ENCODE measurements at places on chromosomes 3 and 15.
A peak's percentile ranks its signal among the peaks of the same experiment; 100 is the strongest.

DNA sequence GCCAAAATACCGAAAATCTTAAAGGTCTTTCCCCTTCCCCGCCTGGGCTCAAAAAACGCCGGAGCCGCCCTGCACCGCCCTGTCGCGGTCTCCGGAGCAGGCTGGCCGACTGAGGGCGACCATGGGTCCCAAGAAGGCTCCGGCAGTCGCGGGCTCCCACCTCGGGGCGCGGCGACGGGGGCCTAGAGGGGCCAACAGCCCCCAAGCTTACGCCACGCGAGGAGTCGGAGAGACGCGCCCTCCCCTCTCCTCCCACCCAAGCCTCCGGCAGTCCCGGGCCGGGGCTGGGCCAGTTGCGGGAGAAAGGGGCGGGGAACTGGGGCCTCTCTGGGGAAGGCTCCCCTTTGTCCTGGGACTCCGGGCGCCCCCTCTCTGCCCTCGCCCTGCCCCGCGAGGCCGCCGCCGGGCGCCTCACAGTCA lies 69.2 kb downstream of the GOLGA8B start:
- peak; percentile 58 for DNase-seq

- DNase-seq: no peak
These were observed 417.0 kb upstream of the MEIS2 start for GRCh38 chr15:37517191-37517895.

DNA sequence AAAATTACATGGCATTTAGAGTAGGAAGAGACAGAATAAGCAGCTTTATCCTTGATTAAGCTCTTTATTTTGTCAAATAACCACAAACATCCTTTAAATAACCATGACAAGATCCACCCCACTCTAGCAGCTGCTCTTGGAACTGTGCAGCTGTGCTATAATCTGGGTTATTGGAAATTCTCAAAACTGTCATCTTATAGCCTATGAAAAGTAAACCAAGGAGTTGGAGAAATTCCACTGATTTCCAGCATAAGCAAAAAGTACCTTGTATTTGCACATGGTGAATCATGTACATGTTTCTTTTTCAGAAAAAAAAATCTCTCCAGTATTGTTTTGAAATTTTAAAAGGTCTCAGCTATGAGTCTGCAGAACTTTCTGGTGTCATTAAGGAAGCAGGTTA lies 88.8 kb upstream of the ABI3BP start:
- no peak for DNase-seq

GRCh38 chr3:126954141-126954842 lies 28.6 kb upstream of the PLXNA1 start:
- no peak for DNase-seq

DNA sequence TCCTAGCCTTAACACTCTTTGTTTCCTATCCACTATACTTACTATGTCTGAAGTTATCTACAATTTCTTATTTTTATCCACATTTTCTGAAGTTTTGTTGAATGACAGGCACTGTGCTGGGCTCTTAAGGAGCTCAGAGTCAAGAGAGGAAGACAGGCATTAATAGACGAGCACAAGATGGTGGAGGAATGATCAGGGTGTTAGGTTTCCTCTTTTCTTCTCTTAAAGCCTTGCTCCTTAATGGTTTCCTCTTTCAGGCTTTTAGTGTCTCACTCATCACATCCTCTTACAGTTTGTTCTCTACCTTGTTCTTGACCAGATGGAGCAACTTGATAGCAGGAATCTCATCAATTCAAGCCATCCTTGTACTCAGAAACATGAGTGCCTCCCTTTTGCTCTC lies 52.9 kb upstream of the BCL6 start:
- DNase-seq: no peak

DNA sequence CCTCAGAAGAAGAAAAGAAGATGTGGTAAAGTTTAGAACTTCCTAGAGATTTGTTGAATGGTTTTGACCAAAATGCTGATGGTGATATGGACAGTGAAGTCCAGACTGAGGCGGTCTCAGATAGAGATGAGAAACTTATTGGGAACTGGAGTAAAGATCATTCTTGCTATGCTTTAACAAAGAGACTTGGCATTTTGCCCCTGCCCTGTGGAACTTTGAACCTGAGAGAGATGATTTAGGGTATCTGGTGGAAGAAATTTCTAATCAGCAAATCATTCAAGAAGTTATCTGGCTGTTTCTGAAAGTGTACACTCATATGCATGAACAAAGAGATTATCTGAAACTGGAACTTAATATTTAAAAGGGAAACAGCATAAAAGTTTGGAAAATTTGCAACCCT lies 505.2 kb downstream of the NSUN3 start:
- DNase-seq: no peak

DNA sequence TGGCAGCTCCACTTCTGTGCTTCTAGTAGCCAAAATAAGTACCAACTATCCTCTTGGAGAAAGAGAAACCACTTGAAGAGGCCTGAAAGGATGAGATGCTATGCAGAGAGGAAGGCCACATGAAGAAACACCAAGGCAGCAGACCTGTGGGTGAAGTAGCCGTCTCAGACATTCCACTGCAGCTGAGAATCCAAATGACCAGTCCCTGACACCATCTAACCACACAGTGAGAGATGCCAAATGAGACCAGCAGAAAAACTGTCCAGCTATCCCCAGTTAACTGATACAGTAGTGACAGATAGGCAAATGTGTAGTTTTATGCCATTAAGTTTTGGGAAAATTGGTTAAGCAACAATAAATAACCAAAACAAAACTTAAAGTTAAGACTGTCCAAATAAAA lies 47.9 kb upstream of the ZSCAN2 start:
- DNase-seq: no peak

GRCh38 chr3:154684021-154684420 lies 254.0 kb upstream of the GPR149 start:
- peak; percentile 47 for DNase-seq

DNA sequence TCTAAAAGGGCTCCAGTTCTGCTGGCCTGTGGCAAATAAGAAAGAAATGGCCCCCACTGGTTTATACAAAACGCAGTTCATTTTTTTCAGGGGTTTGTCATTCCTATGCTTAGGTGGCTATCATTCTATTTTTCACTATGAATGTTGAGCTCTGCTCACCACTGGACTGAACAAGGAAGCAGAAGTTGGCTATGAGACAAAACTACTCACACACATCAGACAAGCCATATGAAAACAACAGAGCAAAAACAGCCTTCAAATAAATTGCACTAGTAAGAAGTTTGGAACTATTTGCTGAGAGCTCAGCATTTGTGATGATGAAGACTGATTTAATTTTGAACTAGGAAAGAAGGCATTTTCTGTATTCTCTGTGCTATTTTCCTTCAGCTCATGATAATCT lies 328.5 kb downstream of the MECOM start:
- no peak for DNase-seq

GRCh38 chr3:105858017-105858416 lies 10.8 kb downstream of the CBLB start:
- no peak for DNase-seq

DNA sequence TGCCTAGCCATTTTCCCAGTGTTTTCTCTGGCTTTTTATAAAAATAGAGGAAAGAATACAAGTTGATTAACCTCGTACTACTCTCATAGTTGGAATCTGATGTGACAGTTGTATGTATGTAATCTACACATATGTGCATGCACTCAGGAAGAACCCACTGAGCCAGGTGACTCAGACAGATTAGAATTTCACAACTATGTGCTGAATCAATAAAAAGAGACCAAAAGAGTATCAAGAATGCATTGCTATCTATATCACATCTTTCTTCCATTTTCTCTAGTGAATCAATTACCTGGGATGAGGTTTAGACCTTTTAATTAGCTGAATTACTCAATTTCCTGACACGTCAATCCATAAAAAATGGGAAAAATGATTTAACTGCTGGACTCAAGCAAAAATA lies 319.3 kb upstream of the ATP10A start:
- no peak for DNase-seq

DNA sequence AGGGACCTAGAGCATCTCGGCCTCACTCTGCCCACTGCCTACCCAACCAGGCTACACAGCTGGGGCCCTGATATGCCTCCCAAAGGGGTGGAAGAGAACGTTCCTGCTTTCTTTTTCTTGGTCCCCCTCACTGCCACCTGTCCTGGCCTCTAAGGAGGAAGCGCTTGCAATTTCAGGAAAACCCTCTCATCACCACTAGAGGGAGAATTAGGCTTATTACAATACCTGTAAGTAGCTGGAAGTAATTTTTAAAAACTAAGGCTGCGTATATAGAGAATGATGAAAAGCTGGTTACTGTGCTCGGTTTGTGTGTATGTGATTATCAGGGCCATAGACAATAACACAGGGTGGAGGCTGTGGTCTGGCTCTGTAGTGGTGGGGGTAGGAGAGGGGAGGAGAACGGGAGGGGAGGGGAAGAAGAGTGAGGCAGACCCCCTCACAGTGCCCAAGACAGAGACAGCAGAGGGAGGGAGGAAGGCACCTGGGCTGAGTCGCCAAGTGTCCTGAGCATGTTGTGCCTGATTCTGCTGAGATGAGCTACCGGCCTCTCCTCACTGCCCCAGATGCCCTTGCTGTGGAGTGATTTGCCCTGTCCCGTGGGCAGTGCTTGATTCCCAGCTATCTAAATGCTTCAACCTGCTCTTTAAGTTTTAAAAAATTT lies 3.3 kb downstream of the GABRG3 start:
- peak; percentile 55 for DNase-seq

DNA sequence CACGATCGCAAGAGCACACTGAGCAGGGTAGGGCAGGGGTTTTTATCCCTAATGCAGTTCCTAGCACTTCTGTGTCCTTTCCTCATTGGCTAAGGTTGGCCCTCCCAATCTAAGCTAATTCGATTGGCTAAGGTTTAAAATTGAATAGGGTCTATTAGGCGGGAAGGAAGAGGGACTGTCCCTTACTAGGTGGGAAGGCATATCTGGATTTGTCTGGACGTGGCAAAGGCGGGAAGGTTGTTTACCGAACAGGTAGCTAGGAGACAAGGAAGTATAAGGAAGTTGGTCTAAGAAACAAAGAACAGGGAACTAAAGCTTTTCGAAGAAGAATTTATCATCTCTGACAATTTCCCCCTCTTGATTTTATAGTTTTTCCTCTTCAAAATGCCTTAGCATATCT lies 24.8 kb upstream of the ATG7 start:
- no peak for DNase-seq

GRCh38 chr3:186382217-186382885 lies 20.3 kb upstream of the DGKG start:
- DNase-seq: no peak

DNA sequence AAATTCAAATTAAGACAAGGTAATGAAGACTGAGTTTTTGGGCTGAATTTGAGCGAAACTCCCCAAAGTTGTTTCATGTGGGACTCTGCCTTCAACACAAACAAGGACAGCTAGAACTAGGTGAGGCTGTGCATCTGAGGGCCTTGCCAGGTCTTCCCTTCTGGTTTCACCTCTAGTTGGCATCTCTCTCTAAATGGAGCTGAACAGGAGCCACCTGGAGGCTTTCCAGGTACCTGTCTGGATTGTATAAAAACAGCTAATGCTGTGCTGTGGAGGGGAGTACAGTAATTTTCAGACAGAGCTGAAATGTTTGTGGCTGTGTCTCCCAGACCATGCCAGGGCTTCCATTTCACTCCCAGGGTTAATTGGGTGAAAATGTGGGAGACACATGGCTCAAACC lies 27.1 kb downstream of the TRIM71 start:
- peak; percentile 6 for DNase-seq

GRCh38 chr3:138399766-138400165 lies 34.6 kb upstream of the ESYT3 start:
- DNase-seq: no peak

DNA sequence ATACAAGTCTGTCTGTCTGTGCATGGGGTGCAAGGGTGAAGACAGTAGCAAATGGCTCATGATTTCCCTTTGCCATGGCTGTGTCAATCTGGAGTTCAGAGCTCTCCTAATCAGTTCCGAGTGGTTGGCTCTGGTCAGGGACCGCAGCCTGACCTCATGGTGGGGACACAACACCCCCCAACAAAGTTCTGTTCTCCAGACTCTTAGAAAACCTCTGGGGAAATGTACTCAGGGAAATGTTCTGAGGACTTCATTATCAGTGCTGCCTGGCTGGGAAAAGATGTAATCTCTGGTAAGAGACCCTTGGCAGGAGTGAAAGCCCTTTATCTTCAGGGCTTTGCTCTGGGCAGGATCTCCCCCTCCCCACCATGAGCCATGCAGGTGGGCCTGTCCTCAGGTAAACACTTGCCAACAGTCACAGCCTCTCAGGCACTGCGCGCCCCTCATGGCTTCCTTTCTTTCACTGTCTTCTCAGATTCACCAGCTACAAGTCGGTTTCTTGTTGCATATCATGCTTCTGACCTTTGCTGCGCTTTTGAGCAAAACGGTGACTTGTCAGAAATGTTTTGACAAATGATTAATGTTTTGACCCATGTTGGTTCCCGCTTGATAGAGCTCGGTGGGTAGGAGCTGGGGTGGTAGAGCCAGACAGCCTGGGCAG lies 95.5 kb downstream of the ST6GAL1 start:
- DNase-seq: no peak

- no peak for DNase-seq
These were observed 347.7 kb upstream of the ATP11B start for GRCh38 chr3:182445576-182445975.

GRCh38 chr3:94063496-94064119 lies 747 bp downstream of the NSUN3 start:
- DNase-seq: no peak

- DNase-seq: no peak
These were observed 61.1 kb downstream of the DUT start for GRCh38 chr15:48392356-48392755.

- DNase-seq: peak; percentile 3
These were observed 81.5 kb downstream of the TJP1 start for GRCh38 chr15:29740692-29741311.

- peak; percentile 22 for DNase-seq
These were observed 53.1 kb downstream of the PHC3 start for GRCh38 chr3:170128259-170128976.

- DNase-seq: no peak
These were observed 122.5 kb upstream of the SNRPN start for GRCh38 chr15:24832282-24832681.

DNA sequence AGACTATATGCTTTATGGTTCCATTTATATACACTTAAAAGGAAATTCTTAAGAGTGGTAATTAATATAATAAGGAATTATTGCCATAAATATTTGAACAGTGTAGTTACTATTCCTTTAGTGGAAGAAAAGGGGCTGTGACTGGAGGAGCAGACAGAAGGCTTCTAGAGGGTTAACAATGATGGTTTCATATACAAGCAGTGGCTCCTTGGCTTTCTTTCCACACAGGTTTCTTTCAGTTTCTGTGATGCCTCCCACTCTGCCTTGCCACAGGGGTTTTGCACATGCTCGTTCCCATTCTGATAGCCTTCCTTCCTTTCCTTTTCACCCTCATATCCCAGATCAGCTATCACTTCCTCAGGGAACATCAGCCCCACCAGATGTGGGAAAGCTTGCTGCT lies 108.8 kb upstream of the LYSMD4 start:
- DNase-seq: no peak

Measured in NCI-H526 (cell line).